ENCODE measurements at places on chromosomes 3 and 15.
A peak's percentile ranks its signal among the peaks of the same experiment; 100 is the strongest.

DNA sequence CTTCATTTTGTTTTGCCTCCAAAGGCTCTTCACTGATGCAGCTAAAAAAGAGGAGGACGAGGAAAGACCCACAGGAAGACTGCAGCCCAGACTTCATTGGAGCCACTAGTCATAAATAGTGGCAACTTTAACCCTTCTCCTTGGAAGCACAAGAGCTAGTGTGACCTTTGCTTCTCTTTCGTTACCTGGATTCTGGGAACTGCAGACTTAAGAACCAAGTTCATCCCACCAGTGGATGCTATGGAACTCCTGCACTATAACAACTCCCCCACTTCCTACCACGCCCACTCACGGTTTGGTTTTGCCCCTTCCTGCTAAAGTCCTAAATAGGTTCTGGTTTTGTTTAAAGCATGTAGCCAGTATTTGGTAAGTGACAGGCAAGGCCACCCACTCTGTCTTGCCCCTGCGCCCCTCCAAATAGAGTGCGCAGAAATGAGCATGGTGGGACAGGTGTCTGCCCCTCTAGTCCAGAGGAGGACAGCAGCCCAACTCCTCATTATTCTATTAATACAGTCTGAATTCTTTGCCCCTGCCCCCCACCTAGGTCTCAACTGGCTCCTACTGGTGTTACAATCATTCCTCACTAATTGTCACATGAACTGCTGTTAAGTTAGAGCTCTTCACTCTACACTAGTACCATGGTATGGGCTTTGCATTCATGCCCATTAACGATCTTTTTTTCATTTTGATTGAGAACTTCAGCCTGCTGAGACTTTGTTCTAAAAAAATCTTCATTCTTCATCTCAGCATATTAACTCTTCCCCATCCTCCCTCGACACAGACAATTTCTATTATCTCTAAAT lies 504.6 kb downstream of the FOXP1 start:
- no peak for DNase-seq

GRCh38 chr3:4520033-4520816 lies 27.1 kb downstream of the ITPR1 start:
- DNase-seq = no peak

- no peak for DNase-seq
Measured at GRCh38 chr3:39513791-39514369, 46.4 kb downstream of the MOBP start.

DNA sequence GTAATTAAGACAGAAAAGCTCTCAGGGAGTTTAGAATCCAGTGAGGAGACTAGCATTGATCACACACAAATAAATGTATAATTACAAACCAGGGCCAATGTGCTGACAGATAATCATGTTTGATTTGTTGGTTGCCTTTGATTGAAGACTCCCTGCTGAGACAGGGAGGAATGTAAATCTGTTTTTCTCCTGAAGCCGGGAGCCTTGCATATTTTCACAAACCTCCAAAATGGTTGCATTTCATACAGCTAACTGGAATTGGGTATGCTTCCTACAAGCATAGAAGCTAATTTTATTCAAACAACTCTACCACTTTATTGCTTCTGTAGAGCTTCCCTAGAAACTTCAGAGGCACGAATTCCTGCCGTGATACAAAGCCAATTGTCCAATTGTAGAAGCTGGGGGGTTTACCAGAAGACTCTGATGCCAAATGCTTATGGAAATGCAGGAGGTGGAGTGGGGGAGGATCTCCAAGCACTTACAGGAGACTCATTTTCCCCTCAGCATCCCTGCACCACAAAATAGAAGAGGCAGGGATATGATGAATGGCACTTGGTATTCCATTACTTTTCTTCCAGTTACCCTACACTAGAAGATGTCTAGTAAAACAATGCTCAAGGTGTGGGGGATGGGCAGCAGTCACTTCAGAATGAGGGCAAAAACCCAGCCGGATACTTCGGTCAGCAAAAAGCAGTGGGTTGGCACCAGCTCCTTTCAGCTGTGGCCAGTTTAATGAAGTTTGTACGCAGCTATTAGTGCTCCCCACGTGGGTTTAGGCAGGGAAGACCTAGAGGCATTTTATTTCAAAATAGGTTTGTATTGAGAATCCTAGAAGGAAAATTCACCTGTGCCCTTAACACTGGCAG lies 11.4 kb upstream of the MEX3B start:
- DNase-seq = no peak

GRCh38 chr3:48026951-48027908 lies 11.0 kb upstream of the MAP4 start:
- no peak for DNase-seq

GRCh38 chr3:3101660-3102458 lies 8.3 kb downstream of the IL5RA start:
- DNase-seq = no peak

DNA sequence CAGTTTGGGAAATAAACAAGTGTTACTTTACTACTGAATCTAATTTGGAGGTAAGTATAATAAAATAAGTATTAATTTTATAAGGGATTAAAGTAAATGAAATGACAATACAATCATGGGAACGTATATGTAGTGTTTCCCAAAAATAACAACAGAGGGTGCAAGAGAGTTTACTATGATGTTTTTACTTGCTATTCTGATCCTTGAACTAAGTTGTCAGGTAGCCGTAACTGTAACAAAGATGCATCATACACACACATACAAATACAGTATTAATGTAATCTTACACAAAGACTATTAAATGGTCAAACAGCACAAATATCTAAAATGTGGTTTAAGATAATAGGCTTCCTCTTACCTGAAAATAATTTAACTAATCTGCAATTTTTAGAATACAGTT lies 311.4 kb downstream of the TBC1D5 start:
- peak; percentile 15 for DNase-seq

GRCh38 chr3:72127844-72128243 lies 342.9 kb upstream of the PROK2 start:
- no peak for DNase-seq

GRCh38 chr3:59709702-59710553 lies 660.1 kb upstream of the CFAP20DC start:
- DNase-seq = no peak

Data from RCC 7860 (cell line).